ENCODE measurements at places on chromosomes 11 and 22.
A peak's percentile ranks its signal among the peaks of the same experiment; 100 is the strongest.

DNA sequence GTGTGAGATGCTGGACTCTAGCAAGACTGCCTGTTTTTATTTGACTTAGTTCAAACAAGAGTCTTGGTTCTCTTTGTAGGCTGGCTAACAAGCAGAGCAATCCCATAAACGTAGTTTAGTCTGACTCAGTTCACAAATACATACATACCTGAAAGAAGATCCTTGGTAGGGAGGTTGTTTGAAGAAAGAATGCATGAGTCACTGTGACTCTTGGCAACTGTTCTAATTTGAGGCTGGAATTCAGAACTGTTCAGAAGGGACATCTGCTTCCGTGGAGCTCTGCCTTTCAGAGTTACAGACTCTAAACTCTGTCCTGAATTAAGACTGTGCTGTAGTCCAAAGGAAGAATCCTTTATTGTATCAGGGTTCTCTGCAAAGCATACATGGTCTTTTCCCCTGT lies 32.2 kb downstream of the C2CD3 start:
- H3K27me3 ChIP-seq: no peaks in the 10 kb centered on the region
- H3K36me3 ChIP-seq: no peaks in the 10 kb centered on the region
- peaks cover 7% of the 10 kb centered on the region for H3K4me1 ChIP-seq
- H3K4me3 ChIP-seq: no peak overlapping the region
- DNase-seq: no peak

- H3K4me1 ChIP-seq: no peaks in the 10 kb centered on the region
These were observed 934.2 kb downstream of the BRD1 start for GRCh38 chr22:48893288-48894063.

DNA sequence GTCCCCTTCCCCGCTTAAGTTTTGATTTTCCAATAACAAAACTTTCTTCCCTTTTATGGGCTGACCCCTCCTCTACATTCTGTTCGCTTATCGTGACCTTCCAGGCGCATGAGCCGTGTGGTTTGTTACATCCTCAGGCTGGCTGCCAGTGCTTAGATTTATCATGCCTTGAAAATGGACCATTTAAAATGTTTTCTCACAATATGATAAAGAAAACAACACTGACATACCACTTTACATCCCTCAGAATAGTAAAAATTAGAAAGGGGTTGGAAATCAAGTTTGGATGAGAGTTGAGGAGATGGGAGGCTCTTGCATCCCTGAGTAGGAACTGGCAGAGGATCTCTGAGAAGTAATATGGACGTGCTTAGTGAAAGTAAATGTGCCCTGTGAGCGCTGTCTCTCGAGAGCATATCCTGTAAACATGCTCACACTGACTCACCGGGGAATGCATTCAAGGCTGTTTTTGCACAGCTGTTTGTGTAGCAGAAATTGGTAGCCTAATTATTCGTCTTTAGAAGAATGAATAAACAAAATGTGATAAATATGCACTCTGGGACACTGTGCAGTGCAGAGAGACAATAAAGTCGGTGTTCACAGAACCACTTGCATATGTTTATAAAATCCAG lies 17.1 kb upstream of the TOLLIP start:
- no peaks in the 10 kb centered on the region for H3K4me1 ChIP-seq
- H3K4me3 ChIP-seq: no peak overlapping the region
- no peak overlapping the region for H3K27ac ChIP-seq
- no peaks in the 10 kb centered on the region for H3K27me3 ChIP-seq

DNA sequence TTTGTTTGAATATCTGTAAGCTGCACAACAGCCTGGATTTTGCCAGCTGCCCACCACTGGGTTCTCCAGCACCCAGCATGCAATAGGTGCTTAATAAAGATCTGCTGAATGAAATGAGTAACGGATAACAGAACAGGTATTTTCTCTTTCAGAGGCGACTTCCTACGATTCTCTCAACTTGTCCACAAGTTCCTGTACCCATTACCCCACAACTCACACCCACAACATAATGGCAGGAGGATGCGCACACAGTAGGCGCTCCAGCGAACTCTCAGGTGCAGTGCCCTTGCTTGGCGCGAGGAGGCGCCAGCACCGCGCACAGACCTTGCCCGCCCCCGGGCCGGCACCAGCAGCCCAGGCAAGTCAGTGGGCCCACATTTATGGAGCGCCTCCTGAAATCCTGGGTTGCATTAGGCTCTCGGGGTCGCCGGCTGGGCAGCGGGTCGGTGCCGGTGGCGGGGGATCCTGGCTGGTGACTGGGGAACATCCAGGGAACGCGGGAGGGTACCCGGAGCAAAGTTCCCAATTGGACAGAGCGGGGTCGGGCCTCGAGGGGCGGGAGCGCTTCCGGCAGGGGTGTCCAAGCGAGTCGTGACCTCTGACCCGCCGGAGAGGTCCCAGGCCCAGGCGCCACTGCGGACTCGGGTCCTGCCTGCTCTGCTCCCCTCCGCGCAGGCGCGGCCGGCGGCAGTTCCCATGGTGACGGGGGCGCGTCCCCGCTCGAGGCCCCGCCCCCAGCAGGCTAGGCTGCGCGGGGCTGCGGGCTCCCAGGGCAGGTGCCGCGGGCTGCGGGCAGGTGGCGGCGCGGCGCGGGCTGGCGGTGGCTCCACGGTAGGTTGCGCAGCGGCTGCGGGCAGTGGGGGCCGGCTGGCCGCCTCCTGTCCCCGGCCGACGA lies at the start of gene KIAA1671:
Gene KIAA1671 (plus strand): TSS at position 775 of the 895 bp plus-strand sequence. CDS start 75,284 bp downstream, outside the sequence.
- peak within 1 kb of the TSS; percentile 67 for H3K4me3 ChIP-seq
- peak within 1 kb of the TSS; percentile 89 for H3K27ac ChIP-seq
- DNase-seq: peak; percentile 80
- H3K36me3 ChIP-seq: no peaks in the 10 kb centered on the region
- no peaks in the 10 kb centered on the region for H3K27me3 ChIP-seq
- peaks cover 3% of the 10 kb centered on the region for H3K4me1 ChIP-seq

GRCh38 chr11:109970516-109971183 lies 122.5 kb upstream of the ZC3H12C start:
- H3K4me3 ChIP-seq: no peak overlapping the region
- H3K36me3 ChIP-seq: no peaks in the 10 kb centered on the region
- DNase-seq: no peak
- no peaks in the 10 kb centered on the region for H3K4me1 ChIP-seq

- DNase-seq: no peak
- no peak overlapping the region for H3K4me3 ChIP-seq
- no peak overlapping the region for H3K27ac ChIP-seq
- H3K36me3 ChIP-seq: no peaks in the 10 kb centered on the region
- H3K27me3 ChIP-seq: no peaks in the 10 kb centered on the region
These were observed 25.0 kb upstream of the PRSS23 start for GRCh38 chr11:86775361-86775760.
